A549 (cell line): ENCODE measurements at places on chromosomes 12 and 14.
A peak's percentile ranks its signal among the peaks of the same experiment; 100 is the strongest.

- no peak for DNase-seq
These were observed 53.4 kb upstream of the PWP1 start for GRCh38 chr12:107632246-107632645.

DNA sequence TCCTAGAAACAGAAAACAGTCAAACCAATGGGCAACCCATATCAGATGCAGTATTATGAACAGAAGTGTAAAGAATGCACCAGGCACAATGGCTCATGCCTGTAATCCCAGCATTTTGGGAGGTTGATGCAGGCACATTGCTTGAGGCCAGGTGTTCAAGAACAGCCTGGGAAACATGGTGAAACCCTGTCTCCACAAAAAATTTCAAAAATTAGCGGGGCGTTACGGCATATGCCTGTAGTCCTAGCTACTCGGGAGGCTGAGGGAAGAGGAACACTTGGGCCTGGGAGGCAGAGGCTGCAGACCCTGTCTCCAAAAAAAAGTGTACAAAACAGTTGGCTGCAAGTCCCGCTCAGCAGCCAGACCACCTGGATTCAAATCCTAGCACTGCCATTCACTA lies 4.9 kb downstream of the PXN start:
- DNase-seq: no peak

DNA sequence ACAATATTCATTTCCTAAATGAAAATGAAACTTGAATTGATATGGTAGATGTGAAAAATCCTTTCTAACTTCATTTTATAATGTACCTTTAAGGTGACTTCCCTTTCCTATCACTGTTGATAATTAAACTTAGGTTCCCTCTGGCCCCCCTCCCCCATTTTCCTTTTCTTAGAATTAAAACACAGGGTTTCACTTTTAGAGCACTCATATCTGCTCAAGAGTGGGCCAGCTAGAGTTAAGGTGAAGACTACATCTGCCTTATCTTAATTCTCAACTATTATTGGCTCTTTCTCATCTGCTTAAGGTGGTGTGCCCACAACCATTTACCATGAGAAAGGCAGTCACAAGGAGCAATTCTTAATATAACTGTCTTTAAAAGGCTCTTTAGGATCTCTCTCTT lies 49.7 kb downstream of the LIN52 start:
- no peak for DNase-seq

DNA sequence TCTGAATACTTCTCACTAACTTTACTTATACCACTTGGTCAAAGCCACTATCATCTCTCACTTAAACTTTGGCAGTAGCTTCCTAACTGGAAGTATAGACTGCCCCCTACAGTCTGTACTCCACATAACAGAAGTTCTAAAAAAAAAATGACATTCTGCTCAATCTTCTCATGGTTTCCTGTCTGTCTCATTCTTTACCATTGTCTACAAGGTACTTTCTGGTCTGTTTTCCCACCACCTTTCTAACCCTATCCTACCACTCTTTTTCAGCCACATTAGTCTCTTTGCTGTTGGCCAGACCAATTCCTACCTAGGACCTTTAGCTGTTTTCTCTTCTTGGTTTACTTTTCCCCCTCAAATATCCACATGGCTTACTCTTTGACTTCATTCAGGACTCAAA lies 14.7 kb downstream of the CPSF6 start:
- peak; percentile 13 for DNase-seq

- no peak for DNase-seq
These were observed 34.4 kb downstream of the PROX2 start for GRCh38 chr14:74841230-74842207.

DNA sequence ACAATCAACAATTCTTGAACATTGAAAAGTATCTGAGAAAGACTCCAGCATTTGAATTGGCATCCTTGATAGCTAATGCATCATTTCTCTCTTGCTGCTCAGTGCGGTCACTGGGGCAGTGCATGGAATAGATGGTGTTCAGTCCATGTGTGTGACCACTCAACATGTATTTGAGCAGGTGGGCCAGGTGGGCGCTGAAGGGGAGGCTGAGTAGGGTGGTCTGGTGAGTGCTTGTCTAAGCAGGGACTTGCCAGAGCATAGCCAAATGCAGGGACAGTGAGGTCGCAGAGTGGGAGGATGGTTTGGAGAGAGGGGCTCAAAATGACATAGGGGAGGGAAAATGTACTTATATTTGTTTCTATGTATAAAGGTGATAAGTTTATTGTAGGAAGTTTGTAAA lies 409.0 kb downstream of the TMEM121 start:
- DNase-seq: no peak

DNA sequence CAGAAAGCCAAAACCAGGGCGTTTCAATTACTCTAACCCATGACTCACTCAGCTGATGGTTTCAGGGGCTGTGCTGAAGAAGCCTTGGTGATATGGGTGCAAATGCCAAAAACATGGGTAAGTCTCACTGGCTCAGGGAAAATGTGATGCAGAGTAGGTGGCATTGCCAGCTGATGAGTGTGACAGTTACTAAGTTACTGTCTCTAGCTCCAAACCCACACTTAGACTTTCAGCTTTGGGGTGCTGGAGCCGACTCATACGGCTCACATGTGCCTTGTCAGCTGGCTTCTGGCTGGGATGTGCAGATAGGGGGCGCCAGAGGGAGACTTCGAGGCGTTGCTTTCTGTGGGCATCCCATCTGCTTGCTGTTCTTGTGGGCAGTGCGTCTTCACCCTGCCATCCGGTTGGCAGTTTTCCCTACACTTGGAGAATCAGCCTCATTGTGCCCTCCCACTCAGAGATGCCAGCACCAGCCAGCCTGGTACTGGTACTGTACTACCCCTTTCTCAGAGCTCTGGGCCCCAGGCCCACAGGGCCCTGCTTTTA lies 11.1 kb upstream of the KRT7 start:
- peak; percentile 90 for DNase-seq

GRCh38 chr12:51726161-51726560 lies 122.4 kb downstream of the FIGNL2 start:
- no peak for DNase-seq

DNA sequence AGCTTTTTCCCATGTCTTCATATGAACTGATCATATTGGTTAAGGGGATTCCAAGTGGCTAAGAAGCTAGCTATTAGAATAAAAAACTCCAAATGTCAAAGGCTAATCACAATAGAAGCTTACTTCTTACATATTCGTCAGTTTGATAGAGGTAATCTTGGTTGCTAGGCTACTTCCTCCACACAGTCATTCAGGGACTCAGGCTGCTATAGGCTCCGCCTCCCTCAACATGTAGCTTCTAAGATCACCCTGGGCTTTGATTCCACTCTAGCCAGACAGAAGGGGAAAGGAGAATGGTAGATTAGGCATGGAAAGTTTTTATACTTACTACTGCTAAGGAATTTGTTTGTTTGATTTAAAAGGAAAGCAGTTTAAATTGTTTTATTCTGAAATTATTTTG lies 207.9 kb downstream of the EFCAB11 start:
- DNase-seq: no peak

GRCh38 chr14:75297411-75298040 lies 18.9 kb downstream of the FOS start:
- no peak for DNase-seq

DNA sequence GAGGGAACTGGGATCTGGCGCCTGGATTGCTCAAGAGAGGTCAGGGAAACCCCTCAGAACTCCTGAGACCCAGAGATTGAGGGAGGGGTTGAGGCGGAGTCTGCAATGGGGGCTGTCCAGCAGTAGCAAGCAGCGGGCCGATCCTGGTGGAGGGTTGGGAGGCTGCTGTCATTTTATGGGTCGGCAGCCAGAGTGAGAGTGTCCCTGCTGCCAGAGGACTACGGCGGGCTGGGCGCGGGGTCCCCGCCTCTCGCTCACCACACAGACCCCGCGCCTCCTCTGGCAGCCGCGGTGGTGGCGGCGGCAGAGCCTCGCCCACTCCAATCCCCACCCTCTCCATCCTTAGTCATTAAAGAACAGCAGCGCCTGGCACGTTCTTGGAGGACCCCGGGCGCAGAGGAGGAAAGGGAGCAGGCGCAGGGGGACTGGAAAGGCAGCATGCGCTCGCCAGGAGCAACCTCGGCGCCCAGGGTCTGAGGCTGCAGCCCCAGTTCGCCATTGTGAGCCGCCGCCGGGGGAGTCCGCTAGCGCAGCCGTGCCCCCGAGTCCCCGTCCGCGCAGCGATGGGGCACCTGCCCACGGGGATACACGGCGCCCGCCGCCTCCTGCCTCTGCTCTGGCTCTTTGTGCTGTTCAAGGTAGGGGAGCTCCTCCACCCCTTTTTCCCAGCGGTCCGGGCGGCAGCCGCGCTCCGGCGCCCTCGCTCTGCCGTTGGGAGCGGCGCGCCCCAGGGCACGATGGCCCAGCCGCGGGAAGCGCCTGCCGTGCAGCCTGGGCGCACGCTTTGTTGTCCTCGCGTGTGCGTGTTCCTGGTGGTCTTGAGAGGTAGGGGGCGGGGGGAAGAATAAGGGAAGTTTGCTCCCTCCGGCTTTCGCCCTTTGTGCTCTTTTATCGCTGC lies at the start of gene PTPRO:
TSS of gene PTPRO (plus strand) at position 345 of the 898 bp plus-strand sequence.
- peak; percentile 6 for DNase-seq

DNA sequence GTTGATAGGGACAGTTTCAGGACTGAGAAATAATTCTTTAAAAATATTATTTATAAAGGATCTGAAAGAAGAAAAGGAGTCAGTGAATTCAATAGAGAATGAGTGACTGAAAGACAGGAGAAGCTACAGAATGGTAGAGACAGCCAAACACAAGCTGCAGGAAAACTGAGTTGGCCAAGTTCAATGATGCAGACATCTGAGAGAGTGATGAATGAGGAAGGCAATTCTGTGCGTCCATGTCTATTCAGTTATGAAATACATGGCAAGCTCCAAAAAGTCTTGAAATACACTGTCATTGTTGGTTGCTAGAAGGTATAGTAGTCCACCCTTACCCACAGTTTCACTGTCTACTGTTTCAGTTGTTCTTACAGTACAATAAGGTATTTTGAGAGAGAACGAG lies 6.8 kb downstream of the LRRC74A start:
- no peak for DNase-seq

DNA sequence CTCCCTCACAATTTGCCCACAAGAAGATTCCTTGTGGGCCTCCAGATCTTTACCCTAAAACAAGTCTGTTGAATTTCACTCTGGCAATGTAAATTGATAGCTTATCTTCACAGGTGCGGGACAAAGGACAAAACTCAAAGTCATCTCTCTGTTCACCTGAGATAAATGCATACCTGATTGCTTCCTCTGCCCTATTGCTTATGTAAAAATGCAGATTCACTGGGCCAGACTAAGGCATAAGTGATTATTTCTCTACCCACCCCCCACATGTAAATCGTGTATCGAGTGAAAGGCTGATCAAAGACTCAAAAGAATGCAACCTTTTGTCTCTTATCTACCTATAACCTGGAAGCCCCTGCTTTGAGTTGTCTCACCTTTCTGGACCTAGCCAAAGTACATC lies 316.8 kb downstream of the SSPN start:
- no peak for DNase-seq

DNA sequence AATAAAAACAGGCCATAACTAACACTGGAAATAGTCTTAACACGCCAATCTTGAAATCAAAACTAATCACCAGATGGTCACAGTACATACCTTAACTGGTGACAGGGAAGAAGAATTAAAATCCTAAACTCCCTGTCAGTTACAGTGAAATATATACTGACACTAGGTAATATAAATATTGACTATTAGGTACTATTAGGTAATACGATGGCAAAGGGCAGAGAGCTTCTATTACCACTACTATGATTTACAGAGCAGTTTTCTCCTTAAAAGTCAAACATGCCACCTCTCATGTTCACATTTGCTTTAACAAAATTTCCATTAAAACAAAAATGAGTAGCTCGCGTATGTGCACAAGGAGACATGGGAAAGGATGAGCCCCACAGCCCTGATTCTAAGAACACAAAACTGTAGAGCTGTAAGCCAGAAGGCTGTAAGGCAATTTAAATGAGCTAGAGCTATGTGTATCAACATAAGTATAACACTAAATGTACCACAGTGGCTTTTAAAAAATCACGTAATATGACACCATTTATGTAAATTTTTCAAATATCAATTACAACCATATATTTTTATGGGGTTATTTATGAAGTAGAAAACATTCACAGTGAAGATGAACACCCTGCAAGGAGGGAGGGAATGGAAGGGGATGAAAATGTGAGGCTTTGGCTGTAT lies 19.1 kb downstream of the SETD3 start:
- DNase-seq: no peak

- DNase-seq: no peak
These were observed 46.0 kb downstream of the DLK1 start for GRCh38 chr14:100772607-100773165.

GRCh38 chr12:68374307-68374982 lies 42.3 kb upstream of the MDM1 start:
- no peak for DNase-seq

GRCh38 chr12:64560396-64561301 lies 49.6 kb upstream of the RASSF3 start:
- DNase-seq: peak; percentile 61

GRCh38 chr12:6122201-6122600 lies 2.3 kb downstream of the VWF start:
- no peak for DNase-seq

DNA sequence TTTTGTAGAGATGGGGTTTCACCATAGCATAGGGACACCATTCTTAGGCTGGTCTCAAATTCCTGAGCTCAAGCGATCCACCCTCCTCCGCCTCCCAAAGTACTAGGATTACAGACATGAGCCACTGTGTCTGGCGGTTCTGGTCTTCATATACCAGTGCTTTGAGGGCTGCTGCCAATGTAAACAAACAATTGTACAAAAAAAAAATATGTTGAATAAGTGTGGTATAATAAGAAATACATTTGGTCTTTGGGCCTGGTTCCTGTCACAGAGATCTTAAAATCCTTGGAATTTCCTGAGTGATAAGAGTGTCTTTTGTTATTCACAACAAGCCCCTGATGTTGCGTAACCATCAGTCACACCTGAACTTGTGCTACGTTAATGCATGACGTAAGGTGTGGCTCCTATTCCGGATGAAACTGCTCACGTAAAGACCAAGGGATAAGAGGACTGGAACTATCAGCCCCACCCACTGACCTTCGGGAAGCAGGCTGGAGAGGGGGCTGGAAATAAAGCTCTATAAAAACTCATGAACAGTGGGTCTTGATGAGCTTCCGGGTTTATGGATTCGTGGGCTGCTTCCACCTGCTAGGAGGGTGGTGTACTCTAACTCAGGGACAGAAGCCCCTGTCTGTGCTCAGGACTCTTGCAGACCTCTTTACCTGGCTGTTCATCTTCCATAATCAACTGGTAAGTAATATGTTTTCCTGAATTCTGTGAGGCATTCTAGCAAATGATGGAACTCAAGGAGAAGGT lies 16.5 kb upstream of the RIMKLB start:
- DNase-seq: no peak

DNA sequence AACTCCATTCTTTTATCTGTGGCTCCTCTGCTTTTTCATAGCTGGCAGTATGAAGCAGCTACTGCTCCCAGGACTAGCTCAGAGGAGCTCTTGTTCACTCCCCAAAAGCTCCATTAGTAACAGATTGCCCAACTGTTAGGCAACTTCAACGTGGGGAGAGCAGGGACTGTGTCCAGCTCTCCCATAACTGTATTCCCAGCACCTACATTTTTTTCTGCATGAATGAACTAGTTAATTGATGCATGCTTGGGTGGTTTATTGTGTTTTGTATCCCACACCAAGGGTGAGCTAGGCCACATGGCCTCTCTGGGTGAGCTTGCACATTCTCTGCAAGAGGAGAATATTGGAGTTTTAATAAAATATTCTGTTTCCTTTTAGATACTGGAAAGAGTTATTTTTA lies 15.2 kb downstream of the STON2 start:
- DNase-seq: no peak

- no peak for DNase-seq
These were observed 25.9 kb upstream of the PPFIBP1 start for GRCh38 chr12:27498149-27498548.
